ENCODE measurements at places on chromosomes 12 and 14.

- DNase-seq, result no peak
Measured at GRCh38 chr14:24992624-24993360, 57.2 kb downstream of the STXBP6 start.

DNA sequence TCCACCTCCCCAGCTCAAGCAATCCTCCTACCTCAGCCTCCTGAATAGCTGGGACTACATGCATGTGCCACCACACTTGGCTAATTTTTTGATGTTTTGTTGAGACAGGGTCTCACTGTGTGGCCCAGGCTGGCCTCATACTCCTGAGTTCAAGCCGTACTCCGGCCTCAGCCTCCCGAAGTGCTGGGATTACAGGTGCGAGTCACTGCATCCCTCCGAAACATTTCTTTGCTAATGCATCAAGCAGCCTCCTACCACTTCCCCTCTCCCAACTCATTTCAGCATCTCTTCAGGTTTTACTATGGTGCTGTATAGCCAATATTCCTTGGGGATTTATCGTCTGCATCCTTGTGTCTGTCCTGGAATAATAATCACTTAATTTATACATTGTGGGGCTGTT, 2.3 kb upstream of the SLC22A17 start:
- no peak for DNase-seq

DNA sequence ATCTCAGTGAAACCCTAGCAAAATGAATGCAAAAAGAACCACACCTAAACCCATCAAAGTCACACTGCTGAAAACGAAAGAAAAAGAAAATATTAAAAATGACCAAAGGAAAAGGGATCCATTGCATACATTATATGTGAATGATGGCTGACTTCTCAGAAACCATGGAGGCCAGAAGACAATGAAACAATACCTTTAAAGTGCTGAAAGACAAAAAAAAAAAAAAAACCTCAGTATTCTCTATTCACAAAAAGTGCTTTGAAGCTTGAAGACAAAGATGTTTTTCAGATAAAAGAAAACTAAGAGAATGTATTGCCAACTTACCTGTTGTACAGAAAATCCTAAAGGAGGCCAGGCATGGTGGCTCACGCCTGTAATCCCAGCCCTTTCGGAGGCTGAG, 4.5 kb upstream of the EVL start:
- no peak for DNase-seq

DNA sequence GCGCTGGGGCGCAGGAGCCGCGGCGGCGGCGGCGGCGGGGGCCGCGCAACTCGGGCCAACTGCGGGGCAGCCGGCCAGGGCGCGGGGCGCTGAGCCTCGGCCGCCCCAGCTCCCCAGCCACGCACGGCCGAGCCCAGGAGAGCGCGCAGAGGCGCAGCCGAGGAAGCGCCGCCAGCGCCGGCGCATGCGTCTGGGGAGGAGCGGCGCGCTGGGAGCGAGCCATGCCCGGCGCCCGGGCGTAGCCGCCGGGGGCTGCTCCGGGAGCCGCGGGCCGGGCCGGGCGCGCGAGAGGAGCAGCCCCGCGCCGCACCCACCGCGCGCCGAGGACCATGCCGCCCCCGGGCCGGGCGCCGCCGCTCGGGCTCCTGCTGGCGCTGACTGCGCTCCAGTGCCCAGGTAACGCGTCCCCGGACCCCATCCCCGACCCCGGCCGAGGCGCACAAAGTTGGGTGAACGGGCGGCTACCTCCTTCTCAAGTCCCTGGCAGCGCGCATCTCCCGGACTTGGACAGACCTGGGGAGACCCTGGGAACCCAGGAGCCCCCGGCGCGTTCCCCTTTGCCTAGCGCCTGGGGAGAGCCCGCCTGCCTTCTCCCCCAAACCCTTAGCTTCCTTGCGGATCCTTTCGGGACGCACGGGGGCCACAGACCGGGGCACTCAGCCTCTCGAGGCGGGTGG, 121.4 kb downstream of the AACS start:
- peak; percentile 5 for DNase-seq

- peak; percentile 38 for DNase-seq
Measured at GRCh38 chr14:67357969-67358354, 1.6 kb downstream of the ATP6V1D start.

- DNase-seq, result peak; percentile 37
Measured at GRCh38 chr14:90408713-90409112, 11.9 kb downstream of the CALM1 start.

DNA sequence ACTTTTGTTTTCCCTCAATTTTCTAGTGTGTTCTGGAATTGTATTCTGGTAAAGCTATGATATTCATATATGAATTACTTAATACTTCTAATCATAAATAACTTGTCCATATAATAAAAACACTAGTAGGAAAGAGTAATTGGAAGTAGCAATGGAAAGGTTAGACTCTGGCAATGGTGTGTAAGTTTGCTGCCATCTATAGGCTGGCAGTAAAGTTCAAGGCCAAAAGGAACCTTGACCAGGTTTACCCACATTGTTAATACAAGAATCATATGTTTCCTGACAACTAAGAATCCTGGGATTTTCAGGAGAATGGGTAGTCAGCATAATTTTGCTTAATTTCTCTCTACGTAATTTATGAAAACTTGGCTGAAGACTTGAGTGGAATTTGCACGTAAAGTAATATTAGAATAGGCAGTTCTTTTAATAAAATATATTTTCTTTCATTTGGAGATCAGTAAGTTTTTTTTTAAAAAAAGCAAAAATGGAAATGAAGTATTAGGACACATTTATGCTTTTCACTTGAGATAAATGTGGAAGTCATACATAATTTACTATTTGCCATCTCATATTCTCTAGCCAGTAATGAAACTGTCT, 926.7 kb downstream of the GALC start:
- DNase-seq, result no peak

- DNase-seq, result no peak
Measured at GRCh38 chr14:80464531-80465149, 253.3 kb upstream of the DIO2 start.

DNA sequence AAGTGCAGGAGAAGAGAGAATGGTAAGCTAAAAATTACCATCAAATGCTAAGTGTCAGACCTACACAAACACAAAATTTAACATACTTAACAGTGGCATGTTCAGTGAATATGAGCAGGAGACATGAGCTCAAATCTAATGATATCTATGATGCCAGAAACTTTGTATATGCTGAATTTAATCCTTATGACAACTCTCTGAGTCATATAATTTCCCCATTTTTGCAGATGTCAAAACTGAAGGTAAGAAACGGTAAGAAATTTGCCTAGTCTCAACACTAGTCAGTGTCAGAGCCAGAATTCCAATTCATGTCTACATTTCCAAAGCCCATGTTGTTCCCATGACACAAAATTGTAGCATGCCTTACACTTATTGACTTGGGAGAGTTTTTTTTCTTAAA, 375.8 kb downstream of the APAF1 start:
- no peak for DNase-seq

DNA sequence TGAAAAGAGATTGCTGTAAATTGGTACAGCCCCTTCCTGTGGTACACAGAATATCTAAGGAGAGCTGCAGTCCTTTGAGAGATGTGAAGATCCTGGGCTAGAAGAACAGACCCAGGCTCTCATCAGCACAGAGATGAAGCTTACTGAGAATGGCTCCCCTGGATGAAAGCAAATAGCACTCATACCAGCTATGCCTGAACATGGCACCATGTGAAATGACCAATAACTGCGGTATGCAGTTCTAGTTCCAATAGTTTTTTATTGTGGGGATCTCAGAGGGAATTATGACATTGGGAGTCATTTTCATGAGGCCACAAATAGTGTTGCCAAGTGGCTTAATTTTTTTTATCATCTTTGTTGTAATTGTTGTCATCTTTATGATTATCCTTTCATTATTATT, 15.4 kb upstream of the TRHDE start:
- DNase-seq, result no peak

DNA sequence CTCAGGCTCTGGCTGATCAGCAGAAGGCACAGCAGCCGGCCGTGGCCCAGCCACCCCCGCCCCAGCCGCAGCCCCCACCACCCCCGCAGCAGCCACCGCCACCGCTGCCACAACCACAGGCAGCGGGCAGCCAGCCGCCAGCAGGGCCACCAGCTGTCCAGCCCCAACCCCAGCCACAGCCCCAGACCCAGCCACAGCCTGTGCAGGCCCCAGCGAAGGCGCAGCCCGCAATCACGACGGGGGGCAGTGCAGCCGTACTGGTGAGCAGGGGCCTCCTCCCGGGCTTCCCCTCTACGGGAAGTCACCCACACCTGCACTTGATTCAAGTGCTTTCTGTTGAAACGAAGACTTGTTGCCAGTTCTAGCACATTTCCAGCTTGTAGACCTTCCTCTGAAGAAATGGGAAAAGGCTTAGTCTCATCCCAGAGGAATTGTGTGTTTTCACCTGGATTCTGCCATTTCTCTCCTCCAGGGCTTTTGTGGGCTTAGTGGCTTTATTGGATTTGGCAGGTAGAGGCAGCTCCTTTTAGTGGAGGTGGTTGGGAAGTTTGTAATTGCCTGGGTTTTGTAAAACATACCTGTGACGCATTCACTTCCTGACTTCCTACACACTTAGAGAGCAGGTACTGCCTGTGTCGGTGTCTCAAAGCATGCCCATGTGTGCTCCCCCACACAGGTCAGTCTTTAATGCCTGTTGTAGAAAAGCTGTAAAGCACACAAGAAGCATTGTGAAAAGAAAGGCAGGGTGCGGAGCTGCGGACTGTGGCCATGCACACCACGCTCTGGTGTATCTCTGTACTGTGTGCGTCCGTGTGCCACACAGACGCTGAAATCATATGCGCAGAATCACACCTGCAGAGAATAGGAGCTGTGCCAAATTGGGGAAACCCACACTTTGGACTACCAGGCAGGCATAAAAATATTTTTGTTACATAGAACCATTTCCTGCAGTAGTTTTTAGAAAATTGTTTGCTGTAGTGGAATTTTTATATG, 90.5 kb downstream of the DDX51 start:
- no peak for DNase-seq

GRCh38 chr12:52628111-52628507, 9.8 kb upstream of the KRT73 start:
- no peak for DNase-seq

GRCh38 chr14:22531451-22532344, 57.3 kb downstream of the DAD1 start:
- no peak for DNase-seq

GRCh38 chr14:37584211-37585100, 10.6 kb downstream of the FOXA1 start:
- no peak for DNase-seq

DNA sequence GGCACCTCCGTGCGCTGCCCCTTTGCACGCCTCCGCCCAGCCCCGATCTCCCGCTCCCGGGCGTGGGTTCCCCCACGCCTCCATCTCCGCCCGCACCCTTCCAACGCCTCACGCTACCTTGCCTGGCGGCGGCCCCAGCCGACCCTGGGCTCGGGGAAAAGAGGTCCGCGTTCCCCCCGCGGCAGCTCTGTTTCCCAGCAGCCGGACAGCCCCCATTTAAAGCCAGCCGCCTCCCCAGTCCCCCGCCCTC, at the start of gene PRIMA1:
TSS of gene PRIMA1 (minus strand) at position 193 of the 250 bp plus-strand sequence. CDS start 767 bp downstream, outside the sequence.
- no peak for DNase-seq
